ENCODE measurements at places on chromosomes 2 and 18. TPM values are rescaled to one million over a fixed set of nuclear protein-coding genes. Genes with fewer than 3 reads are reported as not detected.

Gene DOK6
- under 0.01 TPM for total RNA-seq

Gene CHST9
- total RNA-seq, result not detected

Gene TUBB8B
- not detected for total RNA-seq

Gene SLC16A14
- total RNA-seq, result 1.5 TPM

Gene MRPS5
- total RNA-seq, result 45.8 TPM

Gene BOK
- 111 TPM for total RNA-seq
